ENCODE measurements at places on chromosomes 16 and 17.

DNA sequence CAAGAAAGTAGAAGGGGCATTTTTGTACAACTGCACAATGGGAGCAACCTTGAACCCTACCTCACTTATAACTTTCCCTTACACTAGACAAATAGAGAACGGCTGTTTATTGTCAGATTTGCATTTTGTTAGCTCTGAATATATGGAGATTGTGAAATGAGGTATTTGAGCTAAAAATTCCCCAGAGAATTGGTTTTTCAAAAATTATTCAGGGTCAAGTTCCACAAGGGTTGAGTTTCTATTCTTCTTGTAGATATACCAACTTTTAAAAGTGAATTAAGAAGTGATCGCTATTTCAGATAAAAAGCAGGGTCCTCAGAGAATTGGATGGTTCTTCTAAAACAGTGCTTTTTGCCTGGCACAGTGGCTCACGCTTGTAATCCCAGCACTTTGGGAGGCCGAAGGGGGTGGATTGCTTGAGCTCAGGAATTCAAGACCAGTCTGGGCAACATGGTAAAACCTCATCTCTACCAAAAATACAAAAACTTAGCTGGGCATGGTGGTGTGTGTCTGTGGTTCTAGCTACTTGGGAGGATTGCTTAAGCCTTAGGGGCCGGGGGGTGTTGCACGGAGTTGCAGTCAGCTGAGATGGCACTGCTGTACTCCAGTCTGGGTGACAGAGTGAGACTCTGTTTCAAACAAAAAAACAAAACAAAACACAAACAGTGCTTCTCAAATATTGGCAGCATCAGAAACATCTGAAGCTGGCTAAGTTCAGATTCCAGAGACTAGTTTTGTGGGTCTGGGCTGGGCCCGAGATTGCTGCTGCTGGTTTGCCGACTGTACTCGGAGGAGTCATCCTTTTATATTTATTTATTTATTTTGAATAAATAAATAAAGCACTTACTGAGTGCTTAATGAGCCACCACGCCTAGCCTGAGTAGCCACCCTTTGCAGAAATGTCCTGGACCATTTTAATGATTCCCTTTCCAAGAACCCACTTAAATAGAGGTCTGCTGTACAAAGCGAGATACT is 50.9 kb downstream of the PECAM1 start:
- no peak for DNase-seq

DNA sequence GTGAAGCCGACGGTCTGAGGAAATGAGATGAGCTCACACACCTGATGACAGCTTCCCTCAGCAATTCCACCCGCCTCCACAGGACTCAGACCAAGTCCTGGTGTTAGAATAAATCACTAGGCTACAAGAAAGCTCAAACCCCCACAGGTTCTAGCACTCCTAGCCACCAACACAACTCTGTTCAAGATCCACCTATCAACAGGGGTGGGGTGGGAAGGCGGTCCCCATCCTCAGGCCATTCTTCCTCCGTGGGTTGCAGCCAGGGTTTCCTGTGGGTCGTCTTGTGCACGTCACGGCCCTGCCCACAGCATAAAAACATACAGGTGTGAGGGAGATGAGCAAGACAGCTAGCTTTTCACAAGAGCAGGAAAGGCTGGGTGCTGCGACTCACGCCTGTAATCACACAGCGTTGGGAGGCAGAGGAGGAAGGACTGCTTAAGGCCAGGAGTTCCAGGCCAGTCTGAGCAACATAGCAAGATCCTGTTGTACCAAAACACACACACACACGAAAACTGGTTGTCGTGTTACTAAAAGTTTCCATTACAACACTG is 81.1 kb downstream of the ANKRD11 start:
- no peak for DNase-seq

GRCh38 chr16:12754824-12755543 is 48.7 kb downstream of the CPPED1 start:
- DNase-seq: no peak

DNA sequence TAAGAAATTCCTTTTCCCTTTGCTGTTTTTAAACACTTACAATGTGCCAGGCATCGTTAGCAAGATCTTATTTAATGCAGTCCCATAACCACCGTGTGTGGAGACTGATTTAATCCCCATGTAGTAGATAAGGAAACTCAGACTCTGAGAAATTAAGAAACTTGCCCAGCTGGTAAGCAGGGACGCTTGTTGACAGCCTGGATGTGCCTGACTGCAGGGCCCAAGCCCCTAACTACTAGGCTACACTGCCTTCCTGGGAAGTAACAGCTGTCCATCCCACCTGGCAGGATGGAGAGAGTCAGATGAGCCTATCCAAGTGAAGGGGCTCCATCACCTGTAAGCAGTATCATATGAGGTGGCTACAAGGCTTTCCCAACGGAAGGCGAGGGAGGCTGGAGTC is 23.1 kb downstream of the CDK5RAP3 start:
- DNase-seq: no peak

DNA sequence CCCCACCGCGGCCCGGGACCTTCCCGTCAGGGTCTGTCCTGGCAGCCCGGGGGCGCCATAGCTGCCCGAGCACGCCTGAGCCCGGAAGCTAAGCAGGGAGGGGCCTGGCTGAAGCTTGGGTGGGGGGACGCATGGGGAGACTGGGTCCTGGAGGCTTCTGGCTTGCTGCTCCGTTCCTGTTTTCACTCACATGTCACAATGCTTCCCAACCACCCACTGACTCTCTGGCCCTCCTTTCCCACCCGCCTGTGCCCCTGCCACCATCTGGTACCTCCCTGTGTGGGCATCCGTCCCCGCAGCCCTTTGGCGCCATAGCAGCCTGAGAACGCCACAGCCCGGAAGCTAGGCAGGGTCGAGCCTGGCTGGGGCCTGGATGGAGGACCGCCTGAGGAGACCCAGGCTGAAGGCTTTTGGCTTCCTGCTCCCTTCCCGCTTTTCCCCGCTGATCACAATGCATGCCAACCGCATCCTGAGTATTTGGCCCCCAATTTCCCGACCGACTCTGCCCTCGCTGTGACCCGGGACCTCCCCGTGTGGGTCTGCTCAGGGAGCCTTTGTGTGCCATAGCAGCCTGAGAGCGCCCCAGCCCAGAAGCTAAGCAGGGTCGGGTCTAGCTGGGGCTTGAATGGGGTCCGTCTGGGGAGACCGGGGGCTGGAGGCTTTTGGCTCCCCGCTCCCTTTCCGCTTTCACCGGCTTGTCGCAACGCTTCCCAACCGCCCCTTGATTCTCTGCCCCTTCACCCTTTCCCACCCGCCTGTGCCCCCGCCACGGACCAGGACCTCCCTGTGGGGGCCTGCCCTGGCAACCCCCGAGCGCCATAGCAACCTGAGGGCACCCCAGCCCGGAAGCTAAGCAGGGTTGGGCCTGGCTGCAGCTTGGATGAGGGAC is 2290.1 kb downstream of the TP53TG3F start:
- DNase-seq: no peak

DNA sequence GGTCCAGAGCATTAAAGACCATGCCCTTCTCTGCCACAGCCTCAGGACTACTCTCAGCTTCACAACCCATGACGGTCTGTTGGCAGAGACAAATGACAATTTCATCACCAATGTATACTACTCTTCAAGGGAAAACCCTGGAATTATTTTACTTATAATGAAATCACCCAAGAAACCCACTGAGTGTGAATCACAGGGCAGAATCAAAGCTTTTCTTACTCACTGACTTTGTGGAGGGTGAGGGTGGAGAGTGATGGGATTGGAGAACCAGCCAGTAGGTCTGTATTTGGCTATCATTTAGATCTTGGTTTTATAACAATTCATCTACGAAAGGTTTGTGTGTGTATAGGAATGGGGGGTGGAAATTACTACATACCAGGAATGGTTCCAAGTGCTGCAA is 442.6 kb downstream of the SHISA9 start:
- no peak for DNase-seq

DNA sequence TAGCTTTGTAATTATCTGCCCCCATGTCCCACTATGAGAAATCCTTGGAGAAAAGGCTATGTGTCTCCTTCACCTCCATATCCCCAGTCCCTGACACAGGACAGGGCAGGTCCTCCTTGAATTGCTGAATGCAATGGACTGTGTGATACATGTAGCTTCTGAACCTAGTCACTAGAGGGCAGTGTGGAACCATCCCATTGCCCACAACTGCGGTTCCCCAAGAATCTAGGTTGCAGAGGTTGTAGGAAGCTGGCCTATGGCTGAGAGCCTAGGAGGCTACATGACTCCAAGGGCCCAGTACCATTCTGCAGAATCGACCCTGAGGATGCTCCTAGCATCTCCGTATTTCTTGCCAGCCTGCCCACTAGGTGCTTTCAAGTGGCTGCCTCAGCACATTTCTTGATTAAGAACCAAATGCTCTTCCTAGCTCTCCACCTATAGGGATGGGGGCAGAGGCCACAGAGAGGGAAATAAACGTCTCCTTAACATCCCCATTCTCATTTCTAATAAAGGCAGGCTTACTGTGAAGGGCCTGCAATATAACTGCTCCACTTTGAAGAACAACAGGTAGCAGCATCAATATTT is 394.0 kb downstream of the CA10 start:
- DNase-seq: peak; percentile 53

GRCh38 chr17:42760652-42761581 is at the start of gene RAMP2:
Gene RAMP2, plus strand, starts transcription at chr17:42761227. Its CDS starts 35 bp downstream, at chr17:42761262.
- DNase-seq: peak; percentile 39

GRCh38 chr17:71111934-71112333 is 942.6 kb downstream of the KCNJ2 start:
- DNase-seq: no peak

GRCh38 chr17:13537167-13537731 is 64.5 kb downstream of the HS3ST3A1 start:
- DNase-seq: no peak

DNA sequence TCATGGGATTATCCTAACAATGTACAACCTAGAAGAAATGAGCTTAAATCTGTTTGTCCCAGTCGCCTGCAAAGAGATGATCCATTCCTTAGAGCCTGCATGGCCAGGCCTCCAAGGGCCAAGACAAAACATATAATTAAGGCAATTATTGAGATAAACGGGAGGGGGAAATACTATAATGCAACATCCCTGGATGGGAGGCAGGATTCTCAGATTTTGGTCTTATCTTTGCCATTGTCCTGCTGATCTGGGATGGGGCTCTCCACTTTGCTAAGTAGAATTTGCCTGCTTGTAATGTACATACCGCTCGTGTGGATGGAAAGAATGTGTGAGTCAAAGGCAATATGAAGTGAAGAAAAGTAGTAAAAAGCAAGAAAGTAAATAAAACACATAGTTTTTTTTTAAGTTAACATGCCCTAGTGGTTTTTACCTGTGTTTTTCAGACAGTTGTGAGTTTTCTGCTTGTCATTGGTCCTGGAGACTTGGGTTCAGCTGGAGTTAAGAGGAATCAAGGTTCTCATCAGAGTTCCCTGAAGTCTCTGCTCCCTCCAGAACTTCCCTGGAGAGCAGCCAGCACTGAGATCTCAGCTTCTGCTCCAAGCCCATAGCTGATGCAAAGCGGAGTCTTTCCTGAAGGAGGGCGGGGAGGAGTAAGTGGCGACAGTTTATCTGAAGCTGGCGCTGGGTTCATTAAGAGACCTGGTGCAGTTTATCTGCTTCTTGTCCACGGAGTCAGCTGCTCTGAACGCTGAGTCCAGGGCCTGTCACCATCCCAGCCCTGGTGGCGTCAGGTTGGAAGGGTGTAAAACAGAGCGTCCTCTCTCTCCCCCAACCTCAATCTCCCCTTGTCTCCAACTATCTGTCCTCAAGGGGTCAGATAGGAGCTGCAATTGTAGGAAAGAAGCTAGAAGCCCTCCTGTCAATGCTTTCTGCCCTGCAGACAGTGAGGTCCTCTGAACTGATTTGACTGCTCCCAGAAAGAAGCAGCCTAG is 30.1 kb downstream of the HOXB1 start:
- no peak for DNase-seq

GRCh38 chr16:17510567-17510966 is 39.8 kb upstream of the XYLT1 start:
- DNase-seq: no peak

GRCh38 chr16:29940656-29941055 is 14.6 kb upstream of the KCTD13 start:
- DNase-seq: no peak

DNA sequence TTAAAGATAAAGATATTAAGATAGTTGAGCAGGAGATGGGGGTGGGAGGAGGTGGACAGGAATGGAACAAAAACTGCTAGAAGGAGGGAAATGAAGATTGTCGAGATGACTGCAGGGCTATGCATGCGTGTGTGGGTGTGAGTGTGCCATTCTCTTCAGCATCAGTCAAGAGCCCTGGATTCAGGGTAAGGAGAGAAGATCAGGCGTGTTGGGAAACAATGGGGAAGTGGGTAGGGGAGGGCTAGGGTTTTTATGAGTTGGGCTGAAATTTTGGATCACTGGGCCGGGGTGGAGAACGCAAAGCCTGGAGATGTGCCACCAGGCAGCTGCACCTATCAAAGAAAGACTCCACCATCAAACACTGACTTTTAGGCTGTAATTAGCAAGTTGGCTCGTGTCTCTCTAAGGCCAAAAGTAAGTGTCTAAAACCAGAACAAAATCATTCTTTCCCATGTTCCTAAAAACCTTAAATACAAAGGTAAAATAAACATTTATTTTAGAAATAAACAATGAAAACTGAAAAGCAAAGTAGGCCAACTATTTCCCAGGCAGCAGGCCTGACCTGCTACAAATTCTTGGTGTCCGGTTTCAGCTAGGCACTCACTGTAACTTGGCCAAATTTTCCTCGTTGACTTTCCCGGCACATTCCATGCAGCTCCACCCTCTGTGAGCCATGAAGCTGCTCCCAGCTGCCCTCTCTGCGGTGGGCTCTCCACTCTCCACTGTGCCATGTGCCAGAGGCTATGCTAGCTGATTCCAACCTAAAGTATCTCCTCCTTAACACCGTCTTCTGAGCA is 4.2 kb downstream of the CDRT4 start:
- no peak for DNase-seq

DNA sequence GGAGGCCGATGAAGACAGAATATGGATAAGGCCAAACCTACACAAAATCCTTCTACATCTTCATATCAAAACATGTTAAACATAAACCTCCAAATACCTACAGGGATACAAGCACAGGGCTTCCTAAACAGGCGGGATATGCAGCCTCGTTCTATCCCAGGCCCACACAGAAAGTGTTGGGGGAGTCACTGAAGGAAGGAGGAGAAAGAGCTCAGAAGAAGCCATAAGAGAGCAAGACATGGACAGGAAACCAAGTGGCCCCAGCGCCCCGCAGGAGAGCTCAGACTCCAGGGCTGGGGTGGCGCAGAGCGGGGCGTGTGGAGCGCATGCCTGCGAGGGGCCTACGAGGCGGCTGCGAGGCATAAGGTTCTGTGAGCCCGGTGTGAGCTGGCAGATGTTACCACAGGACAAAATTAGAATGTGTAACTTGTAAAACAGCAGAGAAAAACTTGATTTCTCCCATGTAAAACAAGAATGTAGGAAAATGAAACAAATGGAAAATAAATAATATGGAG is 11.0 kb upstream of the FASN start:
- no peak for DNase-seq

DNA sequence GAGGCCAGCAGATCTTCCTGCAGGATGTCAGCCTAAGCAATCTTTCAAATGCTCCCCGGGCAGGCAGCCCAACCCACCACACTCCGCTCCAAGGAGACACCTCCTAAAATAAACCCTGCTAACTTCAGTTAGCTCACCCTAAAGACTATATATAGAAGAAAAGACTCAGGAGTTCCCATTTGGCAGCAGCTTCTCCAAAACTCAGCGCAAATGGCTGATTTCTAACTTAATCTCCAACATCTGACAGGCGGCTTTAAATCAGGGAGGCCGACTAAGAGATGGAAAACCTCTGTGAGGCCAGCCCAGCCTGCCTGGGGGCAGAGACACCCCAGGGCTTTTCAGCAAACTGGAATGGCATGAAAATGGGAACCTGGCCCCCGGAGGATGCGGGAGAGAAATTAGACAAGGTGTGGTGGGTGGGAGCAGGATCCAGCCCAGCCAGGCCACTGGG is 91.6 kb downstream of the XYLT1 start:
- DNase-seq: no peak

GRCh38 chr17:62126292-62126691 is 61.2 kb upstream of the MED13 start:
- DNase-seq: no peak
